H4 (cell line): ENCODE measurements at places on chromosomes 12 and 14. TPM values are rescaled to one million over a fixed set of nuclear protein-coding genes. Genes with fewer than 3 reads are reported as not detected.

Gene ACYP1
- total RNA-seq: 9.7 and 14.8 TPM in 2 replicates

DNA sequence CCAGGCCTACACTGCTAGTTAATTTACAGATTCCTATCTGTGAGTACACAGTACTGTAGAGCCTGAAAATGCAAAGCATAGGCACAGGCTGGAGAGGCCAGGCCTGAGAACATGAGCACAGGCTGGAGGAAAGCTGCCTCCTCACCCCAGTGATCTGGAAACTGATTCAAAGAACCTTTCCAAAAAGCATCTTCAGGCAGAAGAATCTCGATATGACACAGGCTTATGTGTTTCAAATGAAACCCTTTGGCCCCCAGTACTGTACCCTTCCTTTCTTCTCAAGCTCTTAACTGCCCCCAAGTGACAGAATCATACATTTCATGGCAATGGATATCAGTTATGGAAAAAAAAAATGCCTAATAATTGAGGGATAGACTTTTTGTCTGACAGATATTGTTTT lies 122.0 kb downstream of the KCNC2 start:
- no peak for DNase-seq

Gene FOXN4
- total RNA-seq: not detected in 2 replicates

DNA sequence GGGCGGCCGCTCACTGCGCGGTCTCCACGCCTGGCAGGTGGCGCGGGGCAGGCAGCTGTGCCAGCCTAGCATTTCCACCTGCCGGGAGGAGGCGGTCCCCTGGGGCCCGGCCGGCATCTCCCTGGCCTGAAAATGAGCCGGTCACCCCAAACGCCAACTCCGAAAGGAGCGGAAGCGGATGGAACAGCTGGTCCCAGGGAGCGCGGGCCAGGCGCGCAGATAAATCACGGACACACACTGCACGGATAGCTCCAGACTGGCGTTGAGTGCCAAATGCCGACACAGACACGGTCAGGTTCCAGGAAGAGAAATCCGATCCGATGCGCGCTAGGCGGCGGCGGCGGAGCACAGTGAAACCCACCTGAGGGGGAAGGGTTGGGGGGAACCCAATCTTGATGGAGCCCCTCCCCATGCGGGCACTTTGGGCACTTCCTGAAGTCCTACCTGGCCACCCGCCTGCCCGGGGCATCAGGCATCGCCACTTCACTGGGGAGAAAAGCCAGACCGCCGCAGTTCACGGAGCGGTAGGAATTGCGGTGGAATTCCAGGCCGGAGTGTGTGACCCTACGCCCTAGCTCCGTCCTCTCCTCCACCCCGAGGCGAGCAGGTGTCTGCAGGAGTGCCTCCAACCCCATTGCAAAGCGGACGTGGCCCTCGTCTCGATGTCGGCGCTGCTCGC lies 624 bp upstream of the PLEKHD1 start:
- DNase-seq: no peak

DNA sequence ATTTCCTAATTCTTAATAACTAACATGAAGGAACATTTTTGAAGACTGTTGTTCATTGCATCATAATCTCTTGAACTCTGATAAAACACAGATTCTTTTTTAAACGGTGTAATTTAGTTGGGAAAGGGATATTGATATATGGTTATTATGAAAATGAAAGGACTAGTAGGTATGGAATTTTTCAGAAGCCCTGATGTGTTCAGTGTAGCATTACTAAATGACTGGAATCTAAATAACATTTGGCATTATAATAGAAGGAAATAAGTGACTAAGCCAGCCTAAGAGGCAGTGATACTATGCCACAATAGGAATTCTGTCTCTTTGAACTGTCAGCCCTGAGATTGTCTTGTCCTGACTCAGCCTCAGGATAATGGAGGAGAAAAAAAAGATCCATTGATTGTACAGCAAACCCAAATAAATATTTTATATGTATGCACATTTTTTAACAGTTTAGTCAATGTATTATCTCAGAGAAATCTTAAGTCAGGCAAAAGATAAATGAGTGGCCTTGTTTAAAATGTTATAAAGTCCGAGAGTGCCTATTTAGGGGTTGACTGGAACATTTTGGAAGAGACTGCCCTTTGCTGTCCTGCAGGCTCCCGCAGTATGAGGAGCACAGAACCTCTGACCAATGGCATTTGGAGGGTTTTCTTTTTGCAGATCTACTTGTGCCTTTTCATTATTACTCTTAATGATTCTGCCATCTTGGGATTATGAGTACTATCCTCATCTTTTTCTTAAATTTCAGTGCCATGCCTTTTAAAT lies 271.2 kb downstream of the EGLN3 start:
- no peak for DNase-seq

- no peak for DNase-seq
These were observed 9.9 kb downstream of the TBK1 start for GRCh38 chr12:64461634-64462414.

- no peak for DNase-seq
These were observed 77.6 kb downstream of the SCAF11 start for GRCh38 chr12:45912774-45913173.

- DNase-seq: peak; percentile 55
These were observed 58.0 kb downstream of the LGMN start for GRCh38 chr14:92690171-92691011.

DNA sequence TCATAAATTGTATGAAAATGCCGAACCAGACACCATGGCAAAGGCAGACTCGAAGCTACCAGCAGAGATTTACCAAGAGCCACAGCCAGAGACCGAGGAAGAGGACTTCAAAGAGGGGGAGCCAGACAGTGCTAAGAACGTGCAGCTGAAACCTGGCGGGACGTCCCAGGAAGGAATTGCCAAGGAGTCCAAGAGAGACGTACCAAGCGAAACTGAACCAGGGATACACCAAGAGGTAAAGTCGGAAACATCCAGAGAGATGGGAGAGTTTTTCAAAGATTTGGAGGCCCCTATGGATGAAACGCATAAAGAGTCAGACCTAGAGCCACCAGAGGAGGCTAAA lies 294 bp downstream of the SAMD15 start:
- DNase-seq: no peak
